ENCODE measurements at places on chromosomes 12 and 14. TPM values are rescaled to one million over a fixed set of nuclear protein-coding genes. Genes with fewer than 3 reads are reported as not detected.

DNA sequence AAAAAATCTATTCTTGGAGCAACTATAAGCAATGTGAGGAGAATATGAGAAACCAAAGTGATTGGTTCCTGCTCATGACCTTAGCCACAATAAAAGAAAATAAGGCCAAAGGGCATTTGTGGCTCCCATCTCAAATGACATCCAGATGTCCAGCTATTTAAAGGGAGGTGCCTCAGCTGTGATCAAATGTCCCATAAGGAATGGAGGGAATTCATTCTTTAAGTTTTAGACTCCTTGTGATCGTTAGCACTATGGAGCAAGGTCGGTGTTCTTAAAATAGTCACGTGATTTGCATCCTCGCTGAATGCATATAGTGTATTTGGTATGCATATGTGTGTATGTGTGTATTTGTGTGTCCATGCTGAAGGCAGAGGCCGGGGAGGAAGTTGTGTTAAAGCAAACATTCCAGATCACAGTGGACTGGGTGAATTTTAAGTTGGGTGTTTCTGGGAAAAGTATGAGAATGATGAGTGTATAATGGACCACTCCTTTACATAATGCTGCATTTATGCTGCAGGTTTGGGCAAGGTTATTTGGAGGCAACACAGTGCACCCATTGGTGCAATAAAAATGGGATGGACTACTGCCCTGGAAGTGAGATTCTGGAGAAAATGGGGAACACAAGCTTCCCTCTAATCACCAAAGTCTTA, 5.6 kb upstream of the E2F7 start:
- no peak for DNase-seq

GRCh38 chr12:128852026-128852698, 1.1 kb upstream of the GLT1D1 start:
- DNase-seq, result no peak

DNA sequence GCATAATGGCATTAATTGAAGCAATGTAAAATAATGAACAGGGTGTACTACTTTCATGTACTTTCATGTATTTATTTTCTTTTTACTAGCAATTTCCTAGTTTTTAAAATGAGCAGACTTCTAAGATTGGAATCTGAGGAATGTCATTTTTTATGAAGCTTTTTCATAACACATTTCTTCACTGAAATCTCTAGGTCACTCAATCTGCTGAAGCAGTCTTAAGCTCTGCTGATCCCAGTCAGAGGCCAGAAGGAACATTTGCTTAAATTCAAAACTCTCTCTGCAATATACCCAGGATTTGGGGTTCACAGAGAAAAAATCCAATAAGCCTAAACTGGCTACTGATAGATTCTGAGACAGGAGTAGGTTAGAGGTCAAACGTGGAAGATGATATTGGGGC, 73.6 kb upstream of the CNTN1 start:
- DNase-seq, result no peak

DNA sequence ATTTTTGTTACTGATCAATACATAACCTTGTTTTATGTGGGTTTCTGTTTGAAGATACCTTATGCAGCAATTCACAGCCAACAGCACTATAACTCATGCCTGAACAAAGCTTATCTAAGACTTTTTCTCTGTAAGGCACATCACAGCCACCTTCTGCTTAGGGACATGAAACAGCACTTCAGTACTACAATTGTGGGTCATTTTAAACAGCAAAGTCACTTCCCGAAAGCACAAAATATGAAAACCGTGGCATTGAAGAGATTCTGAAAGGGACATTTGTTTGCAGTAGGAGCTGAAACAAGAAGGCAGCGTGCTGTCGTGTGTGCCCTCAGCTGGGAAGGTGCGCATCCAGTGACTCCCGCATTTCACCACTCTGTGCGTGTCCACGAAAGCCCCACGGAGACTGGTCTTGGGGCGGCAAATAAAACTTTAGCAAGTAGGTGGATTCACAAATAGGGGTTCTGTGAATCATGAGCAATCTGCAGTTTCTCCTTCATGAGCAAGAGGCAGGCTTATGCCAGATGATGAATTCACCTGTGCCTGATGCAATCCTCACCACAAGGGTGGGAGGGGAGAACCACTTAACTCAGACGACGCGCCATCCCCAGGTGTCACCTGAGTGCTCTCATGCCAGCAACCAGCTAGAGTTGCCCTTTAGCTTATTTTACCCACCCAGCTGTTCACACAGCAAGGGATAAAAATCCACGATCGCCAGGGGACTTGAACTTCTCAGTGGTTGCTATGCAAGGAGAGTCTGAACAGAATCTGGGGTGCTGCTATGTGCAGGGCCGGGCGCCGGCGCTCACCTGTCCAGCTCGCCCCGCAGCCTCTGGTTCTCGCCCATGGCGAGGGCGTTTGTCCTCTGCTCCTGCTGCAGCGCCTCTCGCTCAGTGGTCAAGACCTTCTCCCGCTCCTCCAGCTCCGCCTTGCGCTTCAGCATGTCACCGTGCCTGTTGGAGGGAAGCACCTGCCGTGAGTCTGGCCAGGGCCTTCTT, 54.9 kb upstream of the GPR68 start:
- DNase-seq, result no peak

GRCh38 chr12:104686196-104686595, 229.4 kb downstream of the CHST11 start:
- DNase-seq, result no peak

GRCh38 chr12:101231636-101232035, 21.6 kb upstream of the SLC5A8 start:
- no peak for DNase-seq

- DNase-seq, result no peak
Measured at GRCh38 chr14:56490379-56490778, 89.2 kb upstream of the TMEM260 start.

GRCh38 chr12:89951694-89952060, 243.0 kb upstream of the ATP2B1 start:
- DNase-seq, result no peak

DNA sequence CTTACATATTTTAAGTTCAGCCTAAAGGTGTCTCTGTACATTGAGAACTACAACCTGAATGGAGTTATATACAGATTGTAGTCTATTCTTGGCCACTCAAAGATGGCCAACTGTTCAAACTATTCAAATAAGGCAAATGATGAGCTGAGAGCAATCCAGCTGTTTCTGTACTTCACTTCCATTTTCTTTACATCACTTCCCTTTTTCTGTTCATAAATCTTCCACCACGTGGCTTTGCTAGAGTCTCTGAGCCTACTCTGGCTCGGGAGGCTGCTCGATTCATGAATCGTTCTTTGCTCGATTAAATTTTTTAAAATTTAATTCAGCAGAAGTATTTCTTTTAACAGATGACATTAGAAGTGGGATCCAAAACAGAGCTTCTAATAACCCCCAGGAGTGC, 879.7 kb downstream of the GALC start:
- no peak for DNase-seq

DNA sequence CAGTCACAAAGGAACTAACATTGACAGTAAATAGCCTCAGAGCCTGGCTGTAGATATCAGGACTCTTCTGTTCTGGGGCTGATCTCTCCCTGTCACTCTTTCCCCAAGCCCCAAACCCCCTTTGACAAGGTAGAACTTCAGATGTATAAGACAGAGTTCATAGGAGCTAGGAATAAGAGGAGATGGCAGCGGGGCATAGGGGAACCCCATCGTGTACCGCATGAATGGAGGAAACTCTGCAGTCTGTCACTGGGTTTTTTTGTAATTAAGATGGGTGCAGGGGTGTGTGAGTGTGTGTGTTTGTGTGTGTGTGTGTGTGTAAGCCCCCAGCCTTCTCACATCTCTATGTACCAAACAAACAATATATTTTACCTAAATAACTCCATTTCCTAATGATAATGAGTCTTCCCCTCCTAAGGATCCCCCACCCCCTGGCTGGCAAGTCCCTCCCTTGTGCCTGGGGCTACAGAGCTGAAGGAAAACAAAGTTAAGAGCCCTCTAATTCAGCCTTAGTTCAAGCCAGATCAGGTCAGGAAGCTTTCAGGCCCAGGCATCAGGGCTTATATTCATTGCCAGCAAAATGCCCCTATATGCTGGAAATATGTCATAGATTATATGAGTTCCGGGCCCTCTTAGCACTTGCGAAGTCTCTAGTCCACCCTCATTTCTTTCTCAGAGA, 9.1 kb upstream of the HOXC4 start:
- DNase-seq, result no peak

DNA sequence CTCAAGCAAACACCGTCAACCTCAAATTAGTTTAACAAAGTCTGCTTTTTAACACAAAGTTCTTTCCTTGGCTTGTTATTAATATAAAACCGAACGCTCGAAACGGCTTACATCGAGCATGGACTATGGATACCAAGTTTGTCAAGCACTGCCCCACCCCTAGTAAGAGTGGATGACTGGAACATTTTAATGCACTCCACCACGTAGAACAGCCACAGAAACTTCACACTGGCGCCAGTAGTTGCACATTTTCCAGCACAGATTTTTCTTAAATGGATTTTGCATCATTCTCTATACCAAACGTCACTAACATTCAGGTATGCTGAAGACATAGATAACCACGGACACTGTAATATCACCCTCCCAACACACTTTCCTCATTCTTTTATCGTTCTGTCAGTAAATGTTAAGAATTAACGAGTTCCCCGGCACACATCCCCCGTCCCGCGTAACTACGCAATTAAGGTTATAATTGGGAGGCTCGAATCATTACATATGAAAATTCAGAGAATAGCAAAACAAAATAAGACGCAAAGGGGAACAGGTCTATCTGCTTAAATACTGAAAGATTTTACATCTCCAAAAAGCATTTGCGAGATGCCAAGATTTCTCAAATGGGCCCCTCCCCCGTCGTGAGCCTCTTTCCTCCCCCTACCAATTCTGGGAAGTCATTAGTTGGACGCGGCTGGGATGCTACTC, 990 bp downstream of the FERMT2 start:
- no peak for DNase-seq

GRCh38 chr14:86086962-86087361, 557.0 kb downstream of the FLRT2 start:
- no peak for DNase-seq

GRCh38 chr12:29759950-29760349, 23.8 kb downstream of the TMTC1 start:
- DNase-seq, result no peak

DNA sequence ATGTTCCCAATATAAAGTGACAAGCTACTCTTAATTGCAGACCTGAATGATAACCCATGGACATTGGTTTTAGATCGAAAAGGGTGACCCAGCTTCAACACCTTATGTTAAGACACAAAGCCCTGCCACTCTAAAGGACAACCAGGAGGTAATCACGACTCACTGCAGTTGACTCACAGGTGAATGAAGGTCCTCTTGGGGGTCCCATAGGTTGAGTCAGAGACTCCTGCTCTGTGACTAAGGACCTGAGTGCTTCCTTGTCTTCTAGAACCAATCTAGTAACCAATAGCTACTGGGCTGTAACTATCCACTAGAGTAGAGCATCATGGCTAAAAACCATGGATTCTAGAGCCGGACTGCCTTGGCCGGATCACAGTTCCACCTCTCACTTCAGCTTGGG, 73.8 kb downstream of the KCNK10 start:
- no peak for DNase-seq

- DNase-seq, result no peak
Measured at GRCh38 chr12:120554678-120555077, 20.5 kb downstream of the RNF10 start.

DNA sequence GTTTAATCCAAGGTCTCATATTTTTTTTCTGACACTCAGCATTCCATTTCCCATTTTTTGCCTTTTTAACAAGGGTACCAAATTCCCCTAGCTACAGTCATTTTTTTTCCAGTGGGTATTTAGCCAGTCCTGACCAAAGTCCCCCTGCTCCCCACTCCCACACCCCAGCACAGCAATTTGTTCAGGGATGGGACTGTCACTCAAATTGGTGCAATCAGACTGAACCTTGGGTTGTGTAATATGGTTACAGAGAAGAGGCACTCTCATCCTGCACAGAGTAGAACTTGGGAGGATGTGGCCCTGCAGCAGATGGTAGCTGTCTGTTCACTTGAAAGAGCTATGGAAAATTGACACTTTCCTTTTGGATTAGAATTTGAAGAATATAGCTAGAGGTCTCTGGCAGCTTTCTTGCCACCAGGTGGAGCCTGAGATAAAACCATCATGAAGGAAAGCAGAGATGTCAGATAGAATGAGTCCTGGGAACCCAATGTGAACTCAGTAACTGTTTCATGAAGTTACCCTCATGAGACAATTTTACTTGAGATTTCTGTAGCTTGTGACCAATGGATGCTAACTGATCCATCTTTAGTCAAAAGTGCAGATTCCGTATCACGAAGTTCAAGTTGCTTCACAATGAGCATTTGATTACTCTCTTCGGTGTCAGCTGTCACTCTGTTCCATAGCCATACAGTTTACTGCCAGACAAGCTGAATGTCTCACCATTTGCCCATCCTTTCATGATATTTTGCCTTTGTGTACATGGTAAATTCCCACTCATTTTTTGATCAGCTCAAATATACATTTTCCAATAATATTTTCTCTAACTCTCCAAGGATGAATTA, 394.0 kb upstream of the SYT1 start:
- DNase-seq, result peak; percentile 26

DNA sequence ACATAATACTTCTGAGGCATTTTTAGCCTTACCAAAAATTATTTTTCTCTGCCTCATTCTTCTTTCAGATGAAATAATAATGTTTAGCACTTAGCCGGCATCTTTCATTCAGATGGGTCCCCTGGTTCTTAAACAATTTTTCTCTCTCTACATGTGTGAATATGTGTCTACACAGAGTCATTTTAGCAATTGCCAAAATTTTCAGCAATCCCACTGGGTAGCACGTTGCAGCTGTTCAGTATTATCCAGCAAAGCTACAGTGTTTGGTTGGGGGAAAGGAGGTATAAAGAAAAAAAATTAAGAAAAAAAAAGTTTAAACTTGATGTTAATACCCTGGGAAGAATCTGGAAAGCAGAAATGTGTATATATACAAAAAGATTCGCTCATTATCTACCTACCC, 160.5 kb upstream of the TRHDE start:
- no peak for DNase-seq

GRCh38 chr12:107145397-107145796, 52.0 kb upstream of the CRY1 start:
- no peak for DNase-seq

- no peak for DNase-seq
Measured at GRCh38 chr12:54479421-54479820, 6.0 kb upstream of the GTSF1 start.

- DNase-seq, result no peak
Measured at GRCh38 chr12:40015345-40015744, 90.5 kb downstream of the SLC2A13 start.

GRCh38 chr12:14048941-14049545, 67.6 kb upstream of the GRIN2B start:
- DNase-seq, result no peak

GRCh38 chr12:121217761-121218160, 7.8 kb downstream of the P2RX4 start:
- DNase-seq, result no peak

- DNase-seq, result no peak
Measured at GRCh38 chr14:80865565-80865964, 76.0 kb downstream of the CEP128 start.

The VPS29 gene
- total RNA-seq, result 94.6 TPM

The PPP1R1A gene
- total RNA-seq, result 47.6 TPM

The TMEM52B gene
- not detected for total RNA-seq

The ANO4 gene
- total RNA-seq, result 38.0 TPM

The ERH gene
- total RNA-seq, result 223 TPM

The GYS2 gene
- total RNA-seq, result not detected

The NEMP1 gene
- 11.5 TPM for total RNA-seq

The SIX6 gene
- not detected for total RNA-seq

The MANSC4 gene
- not detected for total RNA-seq

The GALNT9 gene
- 13.7 TPM for total RNA-seq

The KRT74 gene
- not detected for total RNA-seq

The LRTM2 gene
- 14.6 TPM for total RNA-seq

The PAWR gene
- 7.0 TPM for total RNA-seq

The AGAP2 gene
- total RNA-seq, result 45.5 TPM

The CCDC184 gene
- total RNA-seq, result 36.2 TPM

The KLRC4 gene
- total RNA-seq, result not detected

The ETFBKMT gene
- total RNA-seq, result 2.2 TPM

The ZNF410 gene
- total RNA-seq, result 50.7 TPM
